ENCODE measurements at places on chromosomes 16 and 17. TPM values are rescaled to one million over a fixed set of nuclear protein-coding genes. Genes with fewer than 3 reads are reported as not detected.

INCA1 gene
- 2.8 TPM for total RNA-seq

CLEC10A gene
- 5.0 TPM for total RNA-seq

PRSS21 gene
- not detected for total RNA-seq

RSAD1 gene
- total RNA-seq = 49.7 TPM

DLX4 gene
- not detected for total RNA-seq

ZNF19 gene
- 2.0 TPM for total RNA-seq

OTOP2 gene
- not detected for total RNA-seq

Data from Right ventricle myocardium superior (tissue), 1 donor.